ENCODE measurements at places on chromosomes 2 and 18.

DNA sequence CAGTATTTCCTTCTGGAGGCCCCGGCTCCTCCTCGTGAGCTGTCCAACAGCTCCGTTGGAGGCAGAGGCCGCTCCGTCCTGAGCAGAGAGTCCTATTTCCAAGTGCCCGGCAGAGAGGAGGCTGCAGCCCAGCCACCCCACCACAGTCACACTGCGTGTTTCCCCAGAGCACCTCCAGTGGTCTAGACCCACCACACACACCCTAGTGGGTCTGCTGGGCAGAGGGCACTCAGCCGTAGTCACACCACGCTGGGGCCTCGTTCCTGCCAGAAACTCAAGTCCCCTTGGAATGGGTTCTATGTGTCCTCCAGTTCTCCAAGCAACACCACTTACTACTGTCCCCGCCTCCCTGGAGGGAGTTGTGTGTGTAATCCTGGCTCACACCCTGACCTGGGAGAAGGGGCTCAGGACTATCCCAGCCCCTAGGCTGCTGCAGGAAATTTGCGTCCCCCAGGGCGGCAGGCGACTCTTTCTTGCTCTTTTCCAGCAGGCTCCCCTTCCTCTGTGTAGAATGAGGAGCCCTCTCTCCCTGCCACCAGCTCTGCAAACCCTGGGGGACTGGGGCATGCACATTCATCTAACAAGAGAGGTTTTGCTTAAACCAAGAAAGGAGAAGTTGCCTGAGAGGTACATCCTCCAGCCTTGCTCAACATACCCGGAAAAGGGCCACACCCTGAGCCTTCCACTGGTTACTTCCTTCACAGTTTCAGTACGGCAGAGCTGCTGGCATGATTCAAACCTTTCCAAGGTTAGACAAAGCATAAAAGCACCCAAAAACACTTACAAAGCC is 114.1 kb downstream of the NDUFA10 start:
- no peak for DNase-seq

DNA sequence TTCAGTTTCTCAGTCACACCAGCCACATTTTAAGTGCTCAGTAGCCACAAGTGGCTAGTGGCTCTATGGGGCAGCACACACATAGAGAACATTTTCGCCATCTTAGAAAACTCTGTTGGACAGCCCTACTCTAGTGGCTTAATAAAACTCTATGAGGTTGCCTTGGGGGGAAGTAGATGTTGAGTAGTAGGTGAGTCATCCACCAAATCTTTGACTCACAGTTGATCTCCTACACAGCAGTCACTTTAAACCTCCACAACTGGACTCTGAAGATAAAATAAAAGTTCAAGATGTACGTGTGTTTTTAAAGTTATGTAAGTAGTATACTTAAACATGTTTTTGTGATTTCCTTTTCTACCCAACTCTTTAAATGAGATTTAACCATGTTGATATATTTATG is 379.0 kb downstream of the SETBP1 start:
- DNase-seq: no peak

DNA sequence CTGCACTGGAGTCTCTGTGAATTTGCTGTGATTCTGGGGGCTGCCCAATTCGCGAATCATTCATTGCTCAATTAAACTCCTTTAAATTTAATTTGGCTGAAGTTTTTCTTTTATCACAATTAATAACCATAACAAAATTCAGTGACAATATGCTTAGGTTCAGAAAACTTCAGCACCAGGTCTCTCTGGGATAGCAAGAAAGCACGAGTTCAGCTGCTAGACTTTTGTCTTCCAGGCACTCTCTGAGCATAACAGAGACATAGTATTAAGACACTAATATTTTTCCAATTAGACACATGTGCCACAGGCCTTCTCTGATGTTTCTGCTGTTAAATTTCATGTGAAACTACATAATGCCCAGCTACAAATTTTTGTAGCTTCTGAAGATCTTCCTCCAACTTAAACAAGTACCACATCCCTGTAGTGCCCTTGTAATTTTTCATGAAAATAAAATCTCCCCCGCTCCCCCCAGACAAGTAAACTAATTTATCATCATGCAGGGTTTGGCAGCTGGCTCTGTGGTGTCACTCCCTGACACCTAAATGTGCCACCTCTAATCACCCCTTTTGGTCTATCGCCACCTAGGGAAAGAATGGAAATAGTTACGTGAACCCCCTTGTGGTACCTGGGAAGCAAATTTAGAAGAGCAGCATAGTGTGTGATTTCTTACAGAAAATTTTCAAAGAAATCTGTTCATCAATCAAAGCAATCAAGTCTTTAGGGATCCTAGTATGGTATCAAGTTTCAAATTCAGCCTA is 94.1 kb downstream of the CSRNP3 start:
- DNase-seq: no peak

- DNase-seq: no peak
These were observed 44.4 kb upstream of the LRRTM1 start for GRCh38 chr2:80348953-80349352.

- no peak for DNase-seq
These were observed 314.8 kb upstream of the LRP1B start for GRCh38 chr2:142445551-142446072.

GRCh38 chr2:155730804-155731203 is 601.7 kb downstream of the NR4A2 start:
- DNase-seq: no peak

DNA sequence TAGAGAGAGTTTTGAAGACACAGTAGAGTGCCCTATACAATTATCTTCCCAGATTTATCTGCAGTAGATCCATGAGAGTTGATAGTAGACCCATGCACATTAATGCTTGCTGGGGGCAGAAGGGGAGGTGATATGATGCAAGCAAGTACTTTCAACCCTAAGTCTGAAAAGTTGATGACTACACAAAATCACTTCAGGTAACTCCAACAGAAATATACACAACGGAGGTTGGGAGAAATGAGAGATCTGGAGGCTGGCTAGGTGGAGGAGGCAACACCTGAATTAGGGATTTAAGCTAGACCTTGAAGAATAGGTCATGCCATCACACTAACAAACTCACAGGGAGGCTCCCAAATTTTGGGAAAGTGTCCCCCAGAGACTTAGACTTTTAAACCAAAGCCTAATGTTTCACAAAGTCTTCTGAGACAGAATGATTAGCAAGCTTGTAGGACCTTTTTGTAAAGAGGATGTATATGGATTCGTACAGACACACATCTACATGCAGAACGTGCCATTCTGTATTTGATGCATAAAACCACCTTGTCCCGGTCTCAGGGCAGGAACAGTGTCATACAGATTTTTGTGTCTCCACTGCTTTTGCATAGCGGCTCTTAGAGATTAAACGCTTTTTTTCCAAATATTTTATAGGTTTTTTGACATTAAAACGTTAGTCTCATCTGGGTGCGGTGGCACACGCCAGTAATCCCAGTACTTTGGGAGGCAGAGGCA is 937 bp upstream of the STAMBP start:
- no peak for DNase-seq

DNA sequence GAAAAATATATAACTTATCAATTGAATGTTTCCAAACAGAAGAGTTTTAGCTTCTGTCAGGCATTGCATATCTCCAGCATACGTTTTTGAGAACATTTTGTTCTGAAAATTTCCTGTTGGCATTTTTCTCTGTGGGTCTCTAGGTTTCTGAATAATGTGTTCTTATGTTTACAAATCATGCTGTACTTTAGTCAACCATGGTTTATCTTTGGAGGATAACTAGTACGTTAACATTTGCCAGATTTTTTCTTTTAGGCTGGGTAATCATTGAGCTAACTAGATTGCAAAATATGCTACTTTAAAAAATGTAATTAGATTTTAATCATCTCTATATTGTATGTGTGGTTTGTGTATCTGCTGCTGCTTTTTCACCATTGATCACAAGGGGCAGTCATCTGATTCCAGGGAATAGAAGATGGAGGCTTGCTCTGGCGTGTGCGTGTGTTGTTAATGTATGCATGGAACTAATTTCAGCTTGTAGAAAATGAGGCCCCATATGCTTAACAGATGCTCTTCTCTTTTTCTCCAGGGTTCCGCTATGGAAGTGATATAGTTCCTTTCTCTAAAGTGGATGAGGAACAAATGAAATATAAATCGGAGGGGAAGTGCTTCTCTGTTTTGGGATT is 21.3 kb downstream of the XRCC5 start:
- DNase-seq: no peak

GRCh38 chr2:10788855-10789254 is 23.7 kb downstream of the PDIA6 start:
- DNase-seq: no peak

DNA sequence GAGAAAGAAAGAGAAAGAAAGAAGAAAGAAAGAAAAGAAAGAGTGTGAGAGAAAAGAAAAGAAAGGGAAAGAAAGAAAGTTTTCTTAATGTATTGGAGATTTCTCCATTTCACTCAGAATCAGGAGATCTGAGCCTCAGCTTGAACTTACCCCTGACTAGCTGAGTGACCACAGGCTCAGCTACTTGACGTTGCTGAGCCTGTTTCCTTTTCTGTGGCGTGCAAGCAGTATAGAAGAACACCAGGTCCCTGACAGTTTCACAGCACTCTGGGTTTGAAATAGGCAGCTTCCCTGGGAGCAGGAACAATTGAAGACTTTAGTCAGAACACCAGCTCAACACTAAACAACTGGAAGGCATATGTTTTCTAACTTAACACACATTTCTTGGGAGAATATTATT is 44.7 kb downstream of the MARCO start:
- DNase-seq: no peak

DNA sequence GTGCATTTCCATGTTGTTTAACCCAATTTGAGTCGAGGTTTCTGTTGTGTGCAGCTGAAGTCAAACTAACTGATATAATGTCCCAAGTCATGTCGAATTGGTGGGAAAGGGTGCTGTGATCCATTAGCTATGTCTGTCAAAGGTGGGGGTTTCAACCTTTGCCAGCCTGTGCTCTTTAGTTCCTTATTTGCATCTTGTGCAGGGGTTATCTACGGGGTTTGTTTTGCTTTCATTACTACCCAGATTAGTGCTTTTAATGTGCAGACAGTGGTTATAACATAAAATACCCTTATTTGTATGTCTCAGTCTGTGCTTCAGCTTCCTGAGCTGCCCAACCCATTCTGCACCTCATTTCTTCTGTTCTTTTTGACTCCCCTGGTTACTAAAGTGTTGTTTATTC is 271.9 kb upstream of the CXCR4 start:
- no peak for DNase-seq

DNA sequence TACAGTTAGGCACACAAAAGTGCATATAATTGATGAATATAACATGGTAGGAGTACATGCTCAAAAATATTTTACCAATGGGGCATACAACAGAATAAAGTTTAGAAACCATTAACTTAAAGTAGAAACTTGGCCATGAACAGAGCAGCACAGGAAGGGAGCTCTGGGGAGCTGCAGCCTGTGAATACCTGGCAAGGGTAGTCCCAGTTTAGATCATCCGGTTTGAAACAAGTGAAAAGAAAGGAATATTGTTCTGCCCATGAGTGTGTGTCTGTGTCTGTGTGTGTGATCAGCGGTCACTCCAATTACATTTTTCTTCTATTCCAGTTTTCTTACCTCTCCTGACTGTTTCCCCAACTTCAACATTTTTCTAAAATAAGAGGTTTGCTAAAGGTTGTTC is 233.0 kb downstream of the ALK start:
- DNase-seq: no peak

GRCh38 chr2:40820319-40820718 is 368.4 kb upstream of the SLC8A1 start:
- DNase-seq: no peak

GRCh38 chr18:7456376-7456775 is 110.7 kb upstream of the PTPRM start:
- DNase-seq: no peak

DNA sequence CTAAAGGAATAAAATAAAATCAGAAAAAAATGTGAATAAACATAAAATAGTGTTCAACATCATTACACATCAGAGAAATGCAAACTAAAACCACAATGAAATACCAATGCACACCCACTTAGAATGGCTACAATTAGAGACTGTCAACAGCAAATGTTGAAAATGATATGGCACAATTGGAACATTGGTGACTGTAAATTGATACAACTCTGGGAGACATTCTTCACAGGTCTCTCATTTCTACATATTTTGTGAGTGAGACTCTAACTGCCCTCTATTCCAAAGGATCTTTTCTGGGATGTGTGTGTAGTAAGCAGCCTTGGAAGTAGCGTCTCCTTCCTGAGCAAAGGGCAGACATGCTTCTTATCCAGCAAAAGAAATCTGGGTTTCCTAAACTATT is 323.0 kb downstream of the FBXO15 start:
- DNase-seq: no peak

GRCh38 chr2:224404796-224405195 is 2.9 kb upstream of the FAM124B start:
- DNase-seq: no peak
